ENCODE measurements at places on chromosomes 3 and 15. TPM values are rescaled to one million over a fixed set of nuclear protein-coding genes. Genes with fewer than 3 reads are reported as not detected.

The AMIGO3 gene
- total RNA-seq: not detected

DNA sequence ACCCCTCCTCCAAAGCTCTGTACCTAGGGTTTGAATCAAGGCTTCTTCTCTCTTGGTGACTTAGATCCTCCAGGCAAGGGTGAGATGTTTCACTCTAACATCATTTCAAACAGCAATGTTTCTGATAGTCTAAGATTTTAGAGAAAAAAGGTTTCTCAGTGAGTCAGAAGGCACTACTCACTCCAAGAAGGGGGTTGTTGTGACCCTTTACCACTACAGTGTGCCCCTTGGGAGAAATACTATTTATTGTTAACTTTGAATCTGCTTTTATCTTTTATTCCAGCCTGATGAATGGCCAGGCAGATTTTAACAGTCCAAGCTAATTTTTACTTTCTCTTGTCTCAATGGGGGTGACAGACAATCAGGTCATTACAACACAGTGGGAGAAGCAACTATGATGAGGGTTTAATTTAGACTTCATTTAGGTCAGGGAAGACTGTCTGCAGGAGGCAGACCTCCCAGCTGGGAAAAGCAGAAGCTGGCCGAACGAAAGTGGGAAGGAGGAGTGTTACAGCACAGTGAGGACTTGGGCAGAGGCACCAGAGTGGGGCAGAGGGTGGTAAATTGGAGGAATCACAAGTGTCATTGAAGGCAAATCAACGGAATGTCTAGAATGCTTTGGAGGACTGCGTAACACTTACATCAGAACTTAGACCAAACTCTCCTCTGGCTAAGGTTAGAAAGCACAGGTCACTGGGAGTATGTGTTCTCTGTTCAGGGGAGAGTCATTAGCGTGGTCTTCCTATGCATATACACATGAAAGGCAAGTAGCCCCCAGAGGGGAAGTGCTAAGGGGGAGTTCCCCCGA lies 21.2 kb downstream of the ZNF860 start:
- DNase-seq: no peak

DNA sequence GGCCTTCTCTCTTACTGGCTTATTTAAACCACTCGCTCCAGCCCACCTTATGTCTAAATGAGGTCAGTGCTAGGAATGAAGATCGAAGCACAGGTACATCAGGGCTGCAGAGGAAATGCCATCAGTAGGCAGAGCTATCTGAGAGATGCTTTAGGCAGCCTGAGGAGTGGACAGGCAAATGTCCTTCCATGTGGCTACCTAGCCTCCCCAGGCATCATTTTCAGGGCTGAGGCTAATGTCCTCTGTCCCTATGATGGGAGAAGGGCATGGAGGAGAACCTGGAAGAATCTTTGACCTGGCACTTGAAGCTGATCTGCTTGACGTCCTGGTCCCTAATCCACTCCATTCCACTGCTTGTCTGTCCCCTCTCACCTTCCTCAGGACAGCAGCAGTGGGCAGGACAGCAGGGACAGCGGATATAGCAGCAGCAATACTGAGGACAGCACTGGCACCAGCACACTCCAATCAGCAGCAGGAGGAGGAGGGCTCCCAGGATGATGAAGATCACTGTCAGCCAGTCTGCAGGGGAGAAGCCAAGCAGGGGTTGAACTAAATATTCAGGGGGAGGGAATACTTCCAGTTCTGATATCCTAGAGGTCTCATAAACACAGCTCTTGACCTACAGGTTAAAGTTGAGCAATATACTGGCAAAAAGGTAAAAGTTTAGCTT lies 21.0 kb downstream of the ILDR1 start:
- no peak for DNase-seq

The CDHR4 gene
- 0.28 TPM for total RNA-seq

GRCh38 chr15:56207092-56207491 lies 36.6 kb downstream of the RFX7 start:
- no peak for DNase-seq

DNA sequence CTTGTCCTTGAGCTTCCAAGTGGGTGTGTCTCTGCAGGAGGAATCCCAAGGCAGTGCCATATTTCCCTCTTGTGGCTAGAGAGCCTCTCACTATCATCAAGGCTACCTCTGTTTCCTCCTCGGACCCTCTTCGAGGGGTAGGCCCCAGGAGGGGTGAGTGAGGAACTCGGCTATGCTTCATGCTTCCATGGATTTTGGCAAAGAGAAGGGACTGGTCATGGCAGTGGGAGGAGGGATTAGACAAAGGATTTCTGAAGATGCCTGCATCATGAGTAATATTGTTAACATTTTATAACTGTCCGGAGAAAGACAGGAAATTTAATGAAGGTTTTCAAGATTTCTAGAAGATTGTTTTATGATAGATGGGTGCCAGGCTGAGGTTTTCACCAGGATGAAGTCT lies 241.5 kb downstream of the CLSTN2 start:
- DNase-seq: no peak

GRCh38 chr3:64493149-64493548 lies 194.7 kb downstream of the ADAMTS9 start:
- DNase-seq: no peak

DNA sequence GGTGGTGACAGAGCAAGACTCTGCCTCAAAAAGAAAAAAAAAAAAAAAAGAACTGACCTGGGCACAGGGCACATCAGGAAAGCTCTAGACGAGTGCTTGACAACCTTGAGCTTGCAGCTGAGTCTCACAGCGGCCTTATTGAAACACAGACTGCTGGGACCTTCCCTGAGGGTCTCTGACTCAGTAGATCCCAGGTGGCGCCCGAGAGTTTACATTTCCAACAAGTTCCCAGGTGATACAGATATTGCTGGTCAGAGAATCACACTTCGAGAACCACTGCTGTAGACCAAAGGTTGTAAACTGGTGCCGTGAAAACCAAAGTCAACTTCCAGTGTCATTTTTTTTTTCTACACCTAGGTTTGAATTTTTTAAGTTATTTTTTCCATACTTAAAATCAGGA lies 573.2 kb upstream of the MDFIC2 start:
- no peak for DNase-seq

DNA sequence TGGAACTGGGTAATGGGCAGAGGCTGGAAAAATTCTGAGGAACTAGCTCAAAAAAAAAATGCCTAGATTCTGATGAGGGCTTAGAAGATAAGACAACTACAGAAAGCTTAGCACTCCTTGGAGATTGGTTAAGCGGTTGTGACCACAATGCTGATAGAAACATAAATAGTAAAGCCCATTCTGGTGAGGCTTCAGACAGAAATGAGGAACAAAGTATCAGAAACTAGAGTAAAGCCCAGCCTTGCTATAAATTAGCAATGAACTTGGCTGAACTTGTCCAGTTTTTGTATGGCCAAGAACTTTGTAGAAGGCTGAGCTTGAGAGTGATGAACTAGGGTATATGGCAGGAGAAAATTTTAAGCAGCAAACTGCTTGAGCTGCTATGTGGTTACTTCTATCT lies 25.4 kb downstream of the GOLGB1 start:
- no peak for DNase-seq

The CHRNA5 gene
- total RNA-seq: 1.7 TPM

The PAK6 gene
- total RNA-seq: 4.4 TPM

DNA sequence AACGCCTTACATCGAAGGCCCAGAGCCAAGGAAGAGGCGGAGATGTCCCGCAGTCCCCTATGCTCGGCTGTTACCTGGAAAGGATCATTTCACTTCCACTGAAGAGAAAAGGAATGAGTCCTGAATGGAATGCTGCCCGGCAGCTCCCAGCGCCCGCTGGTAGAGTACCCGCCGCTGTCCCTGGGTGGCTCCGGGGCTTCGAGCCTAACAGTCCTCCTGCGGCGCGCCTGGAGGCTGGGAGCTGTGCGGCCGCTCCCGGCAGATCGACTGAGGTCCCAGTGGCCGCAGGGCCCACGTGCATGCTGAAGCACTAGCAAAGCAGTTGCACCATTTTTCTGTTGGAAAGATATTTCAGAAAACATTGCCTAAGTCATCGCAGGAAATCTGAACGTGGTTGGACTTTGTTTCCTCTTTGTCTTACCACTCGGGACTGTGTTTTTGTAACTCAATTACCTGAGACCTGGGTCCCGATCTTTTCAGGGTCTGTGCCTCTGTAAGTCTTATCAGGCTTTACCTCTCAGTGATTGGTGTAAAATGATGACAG lies 984 bp downstream of the RNU6-1 start:
- DNase-seq: no peak
